ENCODE measurements at places on chromosomes 7 and 10. TPM values are rescaled to one million over a fixed set of nuclear protein-coding genes. Genes with fewer than 3 reads are reported as not detected.

Gene IFIT1B
- total RNA-seq, result 1.1 TPM

Gene PAX4
- not detected for total RNA-seq

Gene ARL5B
- 76.5 TPM for total RNA-seq

Gene ITGA8
- 9.4 TPM for total RNA-seq

Gene CFAP70
- total RNA-seq, result 1.8 TPM

Gene HTRA1
- total RNA-seq, result 153 TPM

Gene DDC
- not detected for total RNA-seq

Gene PIP
- not detected for total RNA-seq

Gene LRWD1
- total RNA-seq, result 25.6 TPM

Gene HOXA5
- 10.7 TPM for total RNA-seq

Gene MOGAT3
- not detected for total RNA-seq

Gene LRRC61
- total RNA-seq, result 13.8 TPM

Gene SPDYE2B
- not detected for total RNA-seq

Gene GRM3
- not detected for total RNA-seq

Gene SLC26A5
- not detected for total RNA-seq

Gene SPDYE9
- total RNA-seq, result 0.14 TPM

Gene DGKI
- 2.9 TPM for total RNA-seq

Gene EN2
- 0.15 TPM for total RNA-seq

Gene FEZF1
- total RNA-seq, result not detected

Gene ADAMTS14
- total RNA-seq, result 3.7 TPM

Gene MLXIPL
- not detected for total RNA-seq

Gene SPDYE8
- not detected for total RNA-seq

Gene LIPN
- total RNA-seq, result not detected

Gene RGR
- not detected for total RNA-seq

Gene PILRA
- 20.6 TPM for total RNA-seq

Gene ATP6V0A4
- not detected for total RNA-seq

Gene SORCS1
- 7.4 TPM for total RNA-seq

Gene PRSS2
- not detected for total RNA-seq

Gene TMEM236
- total RNA-seq, result 1.2 TPM

Gene CABCOCO1
- not detected for total RNA-seq

Gene STEAP4
- total RNA-seq, result 24.6 TPM

Gene AZGP1
- not detected for total RNA-seq

Gene TWIST1
- total RNA-seq, result 20.8 TPM
